ENCODE measurements at places on chromosomes 1 and 21.

DNA sequence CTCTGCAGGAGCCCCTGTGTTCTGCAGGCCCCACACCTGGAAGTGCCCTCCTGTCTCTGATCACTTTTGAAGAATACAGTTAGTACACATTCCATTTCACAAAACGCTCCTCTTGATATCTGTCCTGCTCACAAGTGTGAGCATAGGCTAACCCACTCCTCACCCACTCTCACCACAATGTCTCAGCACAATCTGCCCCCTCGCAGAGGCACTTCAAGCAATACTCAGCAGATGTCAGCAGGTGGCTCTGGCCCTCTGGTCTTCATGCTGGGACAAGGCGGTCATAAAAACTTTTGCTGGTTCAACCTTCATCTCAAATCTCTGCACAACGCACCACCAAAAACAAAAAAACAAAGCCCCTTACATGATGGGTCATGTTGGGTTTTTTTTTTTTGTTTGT lies 671.2 kb downstream of the MATN1 start:
- no peak for DNase-seq

GRCh38 chr1:41611068-41611931 lies 126.8 kb upstream of the EDN2 start:
- no peak for DNase-seq

DNA sequence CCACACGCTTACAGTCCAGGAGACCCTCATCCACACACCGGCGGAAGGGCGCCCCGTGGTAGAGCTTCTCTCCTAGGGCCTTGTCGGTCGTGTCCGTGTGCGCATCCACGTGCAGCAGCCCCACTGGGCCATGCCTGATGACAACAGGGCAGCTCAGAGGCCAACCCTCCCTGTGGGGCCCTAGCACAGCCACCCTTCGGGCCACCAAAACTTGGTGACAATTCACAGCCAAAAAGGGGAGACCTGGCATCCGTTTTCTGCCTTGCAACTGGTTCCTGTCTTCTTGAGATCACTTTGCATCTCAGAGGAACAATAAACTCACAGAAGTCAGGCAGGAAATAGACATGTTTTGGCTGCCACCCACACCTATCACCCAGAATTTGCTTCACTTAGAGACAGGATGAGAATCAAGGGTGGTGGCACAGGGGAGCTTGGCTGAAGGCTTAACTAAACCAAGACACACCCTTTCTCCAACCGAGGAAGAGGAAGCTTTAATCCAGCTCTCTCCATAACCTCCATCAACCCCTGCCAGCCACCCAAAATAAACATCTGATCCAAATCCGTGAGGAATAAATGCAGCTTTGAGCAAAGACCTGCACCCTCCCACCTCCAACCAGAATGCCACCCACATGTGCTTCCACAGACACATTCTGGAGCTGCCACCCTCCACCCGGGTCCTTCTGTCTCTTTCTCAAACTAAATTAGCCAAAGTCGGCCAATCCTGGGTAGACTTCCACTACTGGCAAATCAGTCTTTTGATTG lies 5.7 kb downstream of the AGMAT start:
- no peak for DNase-seq

- DNase-seq = no peak
Measured at GRCh38 chr1:65141394-65141793, 6.6 kb upstream of the AK4 start.

DNA sequence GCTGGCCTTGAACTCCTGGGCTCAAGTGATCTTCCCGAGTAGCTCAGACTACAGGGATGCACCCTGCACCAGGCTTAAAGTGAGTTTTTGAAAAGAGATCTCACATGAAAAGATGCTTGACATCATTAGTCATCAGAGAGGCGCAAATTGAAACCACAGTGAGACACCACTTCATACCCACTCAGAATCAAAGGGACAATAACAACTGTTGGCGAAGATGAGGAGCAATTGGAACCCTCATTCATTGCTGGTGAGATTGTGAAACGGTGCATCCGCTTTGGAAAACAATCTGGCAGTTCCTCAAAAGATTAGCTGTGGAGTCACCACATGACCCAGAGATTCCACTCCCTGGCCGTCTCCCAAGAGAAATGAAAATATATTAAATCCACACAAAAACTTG lies 122.3 kb downstream of the PGBD5 start:
- peak; percentile 57 for DNase-seq

GRCh38 chr1:12711536-12711935 lies 4.4 kb upstream of the AADACL3 start:
- DNase-seq = no peak

DNA sequence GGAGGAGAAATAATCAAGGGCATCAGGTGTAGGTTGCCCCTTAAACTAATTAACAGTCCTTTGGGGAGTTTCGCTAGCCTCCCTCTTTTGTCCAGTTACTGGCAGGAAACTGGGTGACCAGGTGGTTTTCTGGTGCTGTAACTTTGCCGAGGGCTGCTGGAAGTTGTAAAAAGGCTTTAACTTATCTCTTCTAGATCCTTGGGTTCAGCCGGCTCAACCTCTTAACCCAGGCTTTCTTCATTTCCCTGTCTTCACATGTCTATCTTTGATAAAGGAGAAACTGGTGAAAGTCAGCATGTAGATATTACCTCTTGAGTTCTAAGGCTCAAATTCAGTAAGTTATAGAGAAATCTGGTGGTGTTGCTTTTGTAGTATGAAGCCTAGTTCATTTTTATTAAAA lies 289.7 kb upstream of the NRIP1 start:
- DNase-seq = no peak

DNA sequence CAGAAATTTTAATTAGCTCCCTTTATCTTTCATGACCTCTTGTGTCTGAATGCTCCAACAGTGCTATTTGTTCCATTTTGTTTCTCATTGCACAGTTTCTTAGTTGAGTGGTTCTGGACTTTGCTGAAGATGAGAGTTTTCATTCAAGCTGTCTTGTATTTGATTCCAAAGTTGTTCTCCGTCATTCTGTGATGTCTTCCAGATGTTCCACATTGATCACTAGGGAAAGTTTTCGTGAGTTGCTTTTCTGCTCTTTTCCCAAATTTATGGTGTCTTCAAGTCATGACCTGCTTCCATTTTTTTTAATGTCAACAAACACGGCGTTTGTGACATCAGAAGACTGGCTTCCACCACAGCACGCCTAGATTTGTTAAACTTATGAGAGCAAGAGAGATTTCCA lies 575.5 kb downstream of the MRPL39 start:
- no peak for DNase-seq
